Uterus (tissue), 4 donors: ENCODE measurements at places on chromosomes 7 and 10. TPM values are rescaled to one million over a fixed set of nuclear protein-coding genes. Genes with fewer than 3 reads are reported as not detected.

The CCDC136 gene
- total RNA-seq = 16.5 TPM

The THSD7A gene
- 16.2 TPM for total RNA-seq

The OR2A7 gene
- 3.2 TPM for total RNA-seq

The SPOCK2 gene
- total RNA-seq = 1.8 TPM

The SLC37A3 gene
- total RNA-seq = 122 TPM

The UCMA gene
- not detected for total RNA-seq

The MUC3A gene
- not detected for total RNA-seq

The CTAGE4 gene
- not detected for total RNA-seq

The CC2D2B gene
- 2.1 TPM for total RNA-seq

The ZPBP gene
- total RNA-seq = 0.62 TPM

The PLPP4 gene
- not detected for total RNA-seq

The MOGAT3 gene
- total RNA-seq = not detected

The PDE1C gene
- 5.9 TPM for total RNA-seq

The HOXA9 gene
- total RNA-seq = 26.4 TPM

The OPALIN gene
- total RNA-seq = not detected

The AGR3 gene
- total RNA-seq = 9.1 TPM

The COL28A1 gene
- 6.8 TPM for total RNA-seq

The GPNMB gene
- 127 TPM for total RNA-seq

The TAS2R41 gene
- total RNA-seq = not detected

The C10orf62 gene
- total RNA-seq = not detected

The GPC2 gene
- under 0.01 TPM for total RNA-seq

The TSPAN12 gene
- 14.1 TPM for total RNA-seq

The KNDC1 gene
- 6.0 TPM for total RNA-seq

The ASAH2 gene
- total RNA-seq = 0.76 TPM

The ZNF727 gene
- 0.29 TPM for total RNA-seq

The LRMDA gene
- total RNA-seq = 1.5 TPM
